ENCODE measurements at places on chromosomes 12 and 14.

DNA sequence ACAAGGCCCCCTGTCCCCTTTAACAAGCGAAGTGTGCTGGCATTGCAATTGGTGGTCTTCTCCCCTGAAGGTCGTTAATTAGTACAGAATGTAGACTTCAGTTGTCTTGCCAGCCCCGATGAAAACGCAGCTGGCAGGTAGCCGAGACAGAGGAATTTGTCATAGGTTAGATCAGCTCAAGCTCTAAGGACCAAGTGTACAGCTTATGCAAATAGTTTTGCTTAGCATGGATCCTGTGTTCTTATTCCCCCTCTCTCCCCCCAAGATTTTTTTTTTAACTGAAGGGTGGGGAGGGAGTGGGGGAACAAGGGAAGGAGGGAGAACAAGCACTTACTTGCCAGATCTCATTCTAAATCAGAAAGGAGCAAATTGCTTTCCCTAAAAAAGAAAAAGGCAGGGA is 58.6 kb upstream of the PARP11 start:
- no peak for DNase-seq

GRCh38 chr12:121223292-121224285 is 13.7 kb downstream of the P2RX4 start:
- DNase-seq = no peak

GRCh38 chr12:11746024-11746771 is 96.7 kb downstream of the ETV6 start:
- DNase-seq = no peak

- DNase-seq = no peak
Observed at GRCh38 chr12:104466709-104467345, 10.1 kb downstream of the CHST11 start.

GRCh38 chr14:70317969-70318634 is 41.4 kb downstream of the COX16 start:
- peak; percentile 4 for DNase-seq

- peak; percentile 32 for DNase-seq
Observed at GRCh38 chr12:52151837-52152783, 39.7 kb downstream of the KRT80 start.

DNA sequence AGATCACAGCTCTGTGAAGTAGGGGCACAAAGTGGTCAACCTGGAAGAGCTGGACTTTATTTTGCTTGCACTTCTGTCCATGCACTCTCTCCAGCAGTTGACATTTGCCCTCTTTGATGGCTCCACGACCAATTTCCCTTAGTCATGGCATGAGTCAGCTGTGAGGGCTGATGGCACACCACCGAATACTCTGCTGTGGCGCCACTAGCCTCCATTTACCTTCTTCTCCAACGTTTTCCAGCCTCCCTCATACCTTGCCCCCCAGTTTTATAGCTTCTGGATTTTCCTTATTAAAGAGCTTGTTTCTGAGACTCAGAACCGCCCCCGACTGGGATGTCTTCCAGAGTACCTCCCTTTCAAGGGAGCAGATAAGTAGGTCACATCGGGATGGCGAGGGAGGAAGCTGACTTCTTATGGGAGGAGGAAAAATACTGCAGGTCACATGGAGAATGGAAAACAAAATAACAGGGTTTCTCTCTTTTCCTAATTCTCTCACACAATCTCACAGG is 17.6 kb downstream of the NINJ2 start:
- no peak for DNase-seq

DNA sequence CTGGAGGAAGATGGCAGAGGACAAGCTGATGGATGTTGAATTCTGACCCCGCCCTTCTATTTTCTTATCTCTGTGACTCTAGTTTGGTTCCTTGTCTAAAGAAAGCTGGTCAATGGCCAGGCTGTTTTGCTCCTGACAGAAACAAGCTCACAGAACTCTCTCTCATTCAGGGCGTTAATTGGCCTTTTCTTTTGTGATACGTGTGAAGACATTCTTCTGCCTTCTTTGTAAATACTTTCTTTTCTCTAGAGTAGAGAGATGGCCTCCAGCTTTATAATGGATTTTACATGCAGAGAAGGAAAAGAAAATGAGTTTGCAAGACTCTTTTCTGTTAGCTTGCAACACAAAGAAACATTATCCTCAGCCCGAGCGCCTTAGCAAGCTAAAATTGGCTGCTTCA is 492.2 kb upstream of the CCDC196 start:
- no peak for DNase-seq

DNA sequence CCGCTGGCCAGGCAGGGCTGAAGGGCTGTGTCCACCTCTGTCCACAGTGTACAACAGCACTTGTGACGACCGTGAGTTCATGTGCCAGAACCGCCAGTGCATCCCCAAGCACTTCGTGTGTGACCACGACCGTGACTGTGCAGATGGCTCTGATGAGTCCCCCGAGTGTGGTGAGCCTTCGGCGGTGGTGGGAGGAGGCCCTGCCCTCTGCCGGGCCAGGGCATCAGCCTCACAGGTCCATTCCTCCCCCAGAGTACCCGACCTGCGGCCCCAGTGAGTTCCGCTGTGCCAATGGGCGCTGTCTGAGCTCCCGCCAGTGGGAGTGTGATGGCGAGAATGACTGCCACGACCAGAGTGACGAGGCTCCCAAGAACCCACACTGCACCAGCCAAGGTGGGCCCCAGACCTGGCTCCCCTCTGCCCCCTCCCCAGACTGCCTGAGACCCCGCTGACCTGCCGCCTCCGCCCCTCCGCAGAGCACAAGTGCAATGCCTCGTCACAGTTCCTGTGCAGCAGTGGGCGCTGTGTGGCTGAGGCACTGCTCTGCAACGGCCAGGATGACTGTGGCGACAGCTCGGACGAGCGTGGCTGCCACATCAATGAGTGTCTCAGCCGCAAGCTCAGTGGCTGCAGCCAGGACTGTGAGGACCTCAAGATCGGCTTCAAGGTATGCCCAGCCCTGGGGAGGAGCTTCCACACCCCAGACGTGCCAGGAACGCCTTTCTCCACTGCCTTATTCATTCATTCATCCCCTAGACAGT is 20.8 kb upstream of the NXPH4 start:
- no peak for DNase-seq

DNA sequence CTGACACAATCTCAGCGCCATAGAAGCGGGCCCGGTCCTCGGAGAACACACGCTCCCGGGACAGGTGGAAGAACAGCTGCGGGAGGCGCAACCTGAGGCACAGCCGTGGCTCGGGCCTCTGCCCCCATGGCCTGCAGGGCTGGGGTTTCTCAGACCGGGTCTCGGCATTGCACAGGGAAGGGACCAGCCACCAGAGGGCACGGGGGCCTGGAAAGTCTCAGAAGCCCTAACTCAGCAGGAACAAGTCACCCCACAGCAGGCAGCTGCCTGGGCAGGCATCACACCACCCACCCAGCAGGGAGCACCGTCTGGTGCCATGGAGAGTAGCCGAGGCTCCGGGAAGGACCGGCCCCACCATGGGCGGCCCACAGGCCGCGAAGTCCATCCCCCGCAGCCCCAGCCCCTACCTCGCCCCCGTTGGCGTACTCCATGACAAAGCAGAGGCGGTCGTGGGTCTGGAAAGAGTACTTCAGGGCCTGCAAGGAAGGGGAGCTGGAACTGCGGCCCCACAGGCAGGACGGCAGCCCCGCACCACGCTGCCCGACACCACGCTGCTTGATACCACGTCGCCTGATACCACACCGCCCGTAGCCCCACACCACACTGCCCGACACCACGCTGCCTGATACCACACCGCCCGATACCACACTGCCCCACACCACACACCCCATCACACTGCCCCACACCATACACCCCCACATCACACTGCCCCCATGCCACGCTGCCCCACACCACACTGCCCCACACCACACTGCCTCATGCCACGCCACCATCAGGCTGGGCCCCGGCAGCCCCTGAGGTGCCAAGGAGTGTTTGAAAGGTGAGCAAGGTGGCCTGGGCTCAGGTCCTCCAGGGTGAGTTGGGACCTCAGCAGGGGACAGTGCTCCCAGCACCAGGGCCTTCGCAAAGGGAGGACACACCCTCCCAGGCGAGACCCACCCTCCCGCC is 20.8 kb downstream of the SIVA1 start:
- no peak for DNase-seq

DNA sequence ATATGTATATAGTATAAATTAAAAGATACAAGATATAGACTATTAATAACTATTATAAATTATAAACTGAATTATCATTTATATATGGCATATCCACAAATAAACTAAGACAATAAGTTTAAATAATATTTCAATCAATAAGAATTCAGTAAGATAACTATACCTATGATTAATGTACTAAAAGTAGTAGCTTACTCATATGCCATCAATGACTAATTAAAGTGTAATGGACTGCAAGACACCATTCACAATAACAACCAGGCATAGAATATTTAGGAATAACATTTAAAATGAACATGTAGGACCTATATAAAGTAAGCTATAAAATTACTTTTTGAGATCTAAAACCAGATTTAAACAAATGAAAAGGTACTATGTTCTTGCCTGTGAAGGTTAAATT is 18.8 kb downstream of the KCNC2 start:
- DNase-seq = no peak

DNA sequence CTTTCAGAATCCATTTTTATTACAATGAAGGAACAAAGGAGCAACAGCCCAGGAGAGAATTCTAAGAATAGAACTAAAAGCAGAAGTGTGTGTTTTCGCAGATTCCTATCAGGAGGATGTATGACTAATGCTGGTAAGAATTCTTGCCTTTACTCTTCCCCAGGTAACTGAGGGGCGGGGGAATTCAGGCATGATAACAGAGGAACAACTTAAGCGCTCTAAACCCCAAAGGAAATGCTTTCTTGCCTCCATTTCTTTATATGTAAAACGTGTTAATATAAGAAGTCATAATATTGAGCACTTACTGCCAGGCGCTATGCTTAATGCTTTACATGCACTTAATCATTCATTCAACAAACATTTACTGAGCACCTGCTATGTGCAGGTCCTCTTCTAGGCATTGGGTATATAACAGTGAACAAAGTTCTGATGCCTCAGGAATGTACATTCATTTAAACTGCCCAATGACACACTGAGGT is 4.5 kb downstream of the HCAR1 start:
- DNase-seq = no peak

- DNase-seq = no peak
Observed at GRCh38 chr14:99320621-99321235, 48.7 kb upstream of the BCL11B start.

DNA sequence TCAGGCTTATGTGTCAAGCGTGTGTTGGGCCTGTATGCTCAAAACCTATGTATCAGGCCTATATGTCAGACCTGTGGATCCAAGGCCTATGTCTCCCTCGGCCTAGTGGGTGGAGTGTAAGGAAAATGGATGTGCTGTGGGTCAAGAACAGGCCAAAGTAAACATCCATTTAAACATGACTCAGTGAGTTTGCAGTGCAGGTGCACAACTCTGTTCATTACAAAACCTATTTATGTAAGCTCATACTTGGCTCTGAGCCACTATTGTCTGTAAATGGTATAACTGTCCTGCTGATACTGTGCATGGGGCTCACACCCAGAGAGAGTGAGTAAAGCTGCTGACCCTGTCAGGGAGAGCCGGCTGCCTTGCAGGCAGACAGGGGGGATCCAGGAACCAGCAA is 249.7 kb upstream of the AVPR1A start:
- DNase-seq = no peak

DNA sequence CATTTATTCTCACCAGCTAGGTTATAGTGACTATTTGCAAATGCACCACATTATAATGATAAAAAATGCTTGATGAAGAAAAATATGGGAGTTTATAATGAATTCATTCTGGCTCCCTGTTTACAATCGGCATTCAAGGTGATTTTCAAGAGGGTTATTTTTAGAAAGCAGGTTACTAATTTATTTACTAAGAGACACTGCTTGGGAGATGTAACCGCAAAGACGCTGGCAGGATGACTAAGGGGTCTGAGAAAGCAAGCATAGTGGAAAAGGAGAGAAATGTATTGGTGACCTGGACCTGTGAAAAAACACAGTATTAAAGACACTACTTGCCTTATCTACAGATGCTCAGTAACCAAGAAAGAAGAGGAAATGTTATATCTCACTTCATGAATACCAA is 13.3 kb upstream of the PITPNM2 start:
- no peak for DNase-seq

- no peak for DNase-seq
Observed at GRCh38 chr12:10607885-10608458, 5.4 kb downstream of the MAGOHB start.

- DNase-seq = no peak
Observed at GRCh38 chr14:44309331-44309730, 197.8 kb downstream of the FSCB start.

DNA sequence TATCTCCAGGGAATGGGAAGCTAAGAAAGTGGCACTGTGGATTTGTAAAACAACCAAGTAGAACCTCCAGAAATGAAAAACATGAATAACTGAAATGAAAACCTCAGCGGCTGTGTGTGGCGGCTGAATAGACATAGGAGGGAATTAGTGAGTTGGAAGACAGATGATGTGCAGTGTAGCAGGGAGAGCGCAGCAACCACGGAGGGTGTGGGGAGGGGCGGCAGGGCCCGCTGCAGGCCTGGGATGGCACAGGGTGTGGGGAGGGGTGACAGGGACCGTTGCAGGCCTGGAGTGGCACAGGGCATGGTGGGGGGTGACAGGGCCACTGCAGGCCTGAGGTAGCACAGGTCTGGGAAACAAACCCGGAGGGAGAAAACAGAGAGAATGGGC is 51.1 kb downstream of the BEGAIN start:
- DNase-seq = no peak

DNA sequence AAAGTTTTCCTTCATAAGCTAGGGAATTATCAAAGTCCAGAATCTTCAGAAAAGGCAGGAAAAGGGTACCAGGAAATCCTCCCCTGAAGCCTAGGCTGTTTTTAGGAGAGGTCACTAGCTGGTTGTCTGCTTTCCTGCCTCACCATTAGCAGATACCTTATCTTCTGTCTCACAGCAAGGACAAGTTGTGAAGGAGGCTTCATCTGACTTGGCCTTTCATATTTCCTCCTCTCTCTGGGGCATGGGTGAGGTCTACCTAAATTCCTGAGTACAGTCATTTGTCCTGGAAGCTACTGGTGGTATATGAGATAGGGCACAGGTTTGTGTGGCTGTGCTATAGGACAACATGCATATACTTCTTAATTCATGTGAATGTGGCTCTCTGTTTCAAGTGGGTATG is 2.3 kb downstream of the FOXJ2 start:
- DNase-seq = no peak

- no peak for DNase-seq
Observed at GRCh38 chr12:59031313-59031712, 111.0 kb upstream of the LRIG3 start.

DNA sequence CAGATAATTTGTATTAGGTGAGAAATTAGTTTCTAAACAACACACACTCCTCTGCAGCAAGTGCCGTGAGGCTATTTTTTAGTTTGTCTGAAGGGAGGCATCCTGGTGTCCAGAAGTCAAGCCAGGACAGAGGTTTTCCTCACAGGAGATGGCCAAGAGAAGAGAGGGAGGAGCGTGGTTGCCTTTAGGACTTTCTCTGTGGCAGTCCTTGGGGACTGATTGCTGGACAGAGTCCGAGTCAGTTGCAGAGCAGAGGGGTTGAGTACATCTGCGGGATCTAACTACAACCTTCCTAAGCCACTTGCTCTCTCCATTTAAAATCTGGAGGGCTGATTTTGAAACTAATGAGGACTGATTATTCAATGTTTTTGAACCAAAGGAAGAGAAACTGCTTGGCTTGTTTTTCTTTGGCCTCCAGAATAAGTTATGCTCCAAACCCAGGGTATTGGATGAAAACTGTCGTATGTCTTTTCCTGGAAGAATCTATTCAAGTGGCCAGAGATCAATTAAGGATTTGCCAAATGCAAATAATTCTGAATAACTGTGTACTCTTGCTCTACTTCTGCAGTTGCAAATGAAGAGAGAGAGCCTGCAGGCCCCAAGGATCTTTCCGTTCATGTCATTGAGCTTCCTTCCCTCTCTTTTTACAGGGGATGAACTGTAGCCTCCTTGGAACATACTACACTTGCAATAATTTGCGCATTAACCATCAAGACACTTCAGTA is 1.2 kb downstream of the SLCO1C1 start:
- no peak for DNase-seq
